ENCODE measurements at places on chromosomes 5 and 9.

- DNase-seq = no peak
Observed at GRCh38 chr9:114880291-114880745, 50.1 kb downstream of the TNFSF8 start.

GRCh38 chr5:133750356-133750755, 138.0 kb upstream of the FSTL4 start:
- DNase-seq = no peak

GRCh38 chr5:150502106-150502505, 5.8 kb upstream of the NDST1 start:
- no peak for DNase-seq

GRCh38 chr5:41156739-41157138, 56.6 kb downstream of the C6 start:
- no peak for DNase-seq

GRCh38 chr5:130706696-130707095, 458.4 kb downstream of the HINT1 start:
- no peak for DNase-seq

GRCh38 chr5:179869641-179870402, 11.2 kb upstream of the MRNIP start:
- DNase-seq = no peak

GRCh38 chr5:67414712-67415111, 218.1 kb upstream of the CD180 start:
- DNase-seq = no peak

DNA sequence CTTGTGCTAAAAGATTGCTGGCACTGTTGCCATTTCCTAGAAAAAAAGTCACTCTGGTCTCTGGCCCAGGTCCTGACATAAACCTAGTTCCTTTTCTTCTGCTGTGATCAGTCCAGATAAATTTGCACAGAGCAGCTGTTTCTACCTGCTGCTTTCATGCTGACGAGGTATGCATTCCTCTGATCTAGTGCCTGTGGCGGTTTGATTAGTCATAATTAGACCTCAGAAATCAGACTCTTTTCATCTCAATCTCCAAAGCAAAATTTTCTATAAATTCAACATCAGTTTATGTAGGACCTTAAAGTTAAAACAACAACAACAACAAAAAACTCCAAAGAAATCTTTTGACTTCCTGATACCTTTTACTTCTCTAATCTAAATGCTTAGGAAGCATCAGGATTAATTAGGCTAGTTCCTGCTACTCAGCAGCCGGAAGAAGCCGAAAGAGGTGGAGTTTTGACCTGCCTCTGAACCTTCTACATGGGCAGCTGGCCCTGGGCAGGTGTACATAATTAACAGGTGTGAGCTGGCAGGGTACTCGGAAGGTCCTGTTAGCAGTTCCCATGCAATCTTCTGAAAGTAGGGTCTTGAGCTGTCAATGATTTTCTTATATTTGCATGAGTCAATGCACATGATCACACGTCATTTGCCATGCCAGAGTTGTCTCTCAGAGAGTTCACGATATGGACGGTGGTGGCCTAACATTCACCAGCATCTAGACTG, 83.3 kb upstream of the CCDC112 start:
- no peak for DNase-seq

- DNase-seq = no peak
Observed at GRCh38 chr5:59020611-59021285, 437.9 kb downstream of the RAB3C start.

DNA sequence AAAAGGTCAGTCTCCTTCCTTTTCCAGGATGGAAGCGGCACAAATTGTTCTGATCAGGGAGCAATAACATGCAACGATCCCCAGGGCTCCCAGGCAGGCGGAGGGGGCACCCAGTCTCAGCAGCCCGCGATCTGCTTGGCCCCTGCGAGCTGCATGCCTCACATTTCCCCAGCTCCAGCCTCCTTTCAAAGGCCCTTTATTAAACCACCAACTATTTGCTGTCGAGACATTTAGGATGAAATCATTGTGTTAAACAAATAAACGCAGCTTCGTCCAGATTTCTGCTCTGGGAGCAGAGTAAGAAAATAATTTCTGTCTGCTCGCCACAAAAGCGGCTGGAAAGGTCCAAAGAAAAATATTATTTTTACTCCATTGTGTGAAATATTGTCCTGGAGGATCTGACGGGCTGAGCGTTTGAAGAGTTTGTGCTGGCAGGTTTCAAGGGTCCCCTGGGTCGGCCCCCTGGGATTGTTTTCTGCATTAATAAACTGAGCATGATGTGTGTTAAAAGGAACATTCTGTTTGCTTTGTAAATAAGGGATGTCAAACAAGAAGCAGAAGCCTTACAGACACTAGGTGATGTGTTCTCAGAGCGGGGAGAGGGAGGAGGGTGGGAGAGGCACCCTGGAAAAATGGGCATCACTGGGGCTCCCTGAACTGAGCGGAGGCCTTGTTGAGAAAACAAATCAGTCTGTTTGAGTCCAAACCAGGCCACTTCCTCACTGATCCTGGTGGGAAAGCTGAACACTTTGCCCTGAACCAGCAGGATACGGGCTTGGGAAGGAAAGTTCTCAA, 110.1 kb downstream of the FOXD1 start:
- DNase-seq = peak; percentile 3
